NCI-H460 (cell line): ENCODE measurements at places on chromosomes 3 and 15. TPM values are rescaled to one million over a fixed set of nuclear protein-coding genes. Genes with fewer than 3 reads are reported as not detected.

DNA sequence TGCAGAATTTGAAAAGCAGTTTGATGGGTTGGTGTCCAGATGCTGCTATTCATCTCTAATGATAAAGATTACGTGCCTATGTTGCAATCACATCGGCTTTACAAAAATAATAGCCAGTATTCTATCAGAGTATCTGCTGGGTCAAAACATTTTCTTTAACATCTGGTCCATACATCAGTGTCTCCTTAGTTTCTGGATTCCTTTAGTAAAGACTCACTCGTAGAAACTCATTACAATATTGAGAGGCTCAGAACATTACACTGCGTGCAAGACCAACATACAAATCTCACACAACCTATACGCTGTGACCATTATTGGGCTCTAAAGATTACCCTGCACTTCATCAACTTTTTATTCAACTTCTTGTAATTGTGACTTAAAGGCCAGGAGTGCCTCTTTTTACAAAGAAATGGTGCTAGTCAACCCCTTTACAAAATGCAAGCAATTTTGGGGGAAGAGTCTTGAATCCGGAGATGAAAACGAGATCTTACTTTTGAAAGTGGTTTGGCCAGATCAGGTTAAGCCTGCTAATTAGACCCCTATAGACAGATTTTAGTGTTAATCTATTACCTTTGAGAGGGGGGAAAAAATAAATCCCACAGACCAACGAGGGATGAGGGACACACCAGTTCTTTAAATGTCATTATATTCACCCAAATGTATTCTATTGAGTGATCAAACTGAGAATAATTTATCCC, 2.9 kb downstream of the TRA2B start:
- no peak for DNase-seq

Gene SCG5
- total RNA-seq: 0.52 TPM in 1 of 2 replicates, not detected in the other

GRCh38 chr15:51286816-51287215, 51.6 kb downstream of the CYP19A1 start:
- no peak for DNase-seq

GRCh38 chr3:54709785-54710184, 218.1 kb downstream of the LRTM1 start:
- no peak for DNase-seq

GRCh38 chr3:171801738-171802589, 8.3 kb downstream of the PLD1 start:
- DNase-seq: peak; percentile 68

Gene LCTL
- total RNA-seq: not detected in 2 replicates

Gene ROPN1
- total RNA-seq: not detected in 2 replicates

GRCh38 chr3:15636028-15636709, 34.6 kb downstream of the BTD start:
- DNase-seq: peak; percentile 87
